ENCODE measurements at places on chromosomes 16 and 17.
A peak's percentile ranks its signal among the peaks of the same experiment; 100 is the strongest.

DNA sequence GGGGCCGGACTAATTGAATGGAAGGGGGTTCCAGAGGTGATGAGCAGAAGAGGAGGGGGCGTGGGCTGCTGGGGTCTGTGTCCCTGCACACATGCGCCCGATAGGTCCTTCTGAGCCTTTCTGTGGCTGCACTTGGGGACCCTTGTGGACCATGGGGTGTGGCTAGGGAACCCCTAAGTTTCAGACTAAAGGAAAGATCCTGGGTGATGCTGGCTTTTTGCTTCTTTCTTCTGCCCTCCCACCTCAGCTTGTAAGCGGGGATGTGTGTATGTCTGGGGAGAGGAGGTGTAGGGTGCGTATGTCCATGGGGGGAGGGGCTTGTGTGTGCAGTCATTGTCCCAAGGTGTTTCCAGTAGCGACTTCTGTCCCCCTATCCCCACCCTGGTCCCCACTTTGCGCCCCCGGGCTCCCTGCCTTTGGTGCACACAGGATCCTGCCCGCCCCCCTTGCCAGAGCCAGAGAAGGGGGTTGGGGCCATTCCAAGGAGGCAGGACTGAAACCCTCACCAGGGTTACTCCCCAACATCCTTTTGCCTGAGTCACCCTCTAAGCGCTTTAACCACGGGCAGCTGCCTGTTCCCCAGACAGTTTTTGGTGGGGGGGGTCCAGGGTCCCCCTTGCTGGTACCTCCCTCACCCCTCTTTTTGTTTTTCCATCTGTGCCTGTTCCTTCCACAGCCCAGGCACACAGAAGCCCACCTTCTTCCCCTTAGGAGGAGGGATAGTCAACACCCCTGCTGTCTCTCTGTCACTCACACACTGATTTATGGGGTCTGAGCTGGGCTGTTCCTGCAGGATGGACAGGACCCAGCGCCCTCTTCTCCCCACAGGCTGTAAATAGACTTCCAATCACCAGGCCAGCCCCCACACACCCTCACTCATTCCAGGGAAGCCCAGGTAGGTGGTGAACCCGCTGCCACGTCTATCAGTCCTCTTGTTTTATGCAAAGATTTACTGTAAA lies 83.2 kb downstream of the ARHGAP23 start:
- DNase-seq = no peak

- no peak for DNase-seq
Observed at GRCh38 chr16:12744860-12745259, 58.8 kb downstream of the CPPED1 start.

- DNase-seq = peak; percentile 73
Observed at GRCh38 chr17:80441133-80441578, 26.2 kb downstream of the ENDOV start.

GRCh38 chr16:80893686-80894085 lies 89.3 kb upstream of the CDYL2 start:
- peak; percentile 19 for DNase-seq

- DNase-seq = no peak
Observed at GRCh38 chr17:35019386-35020179, 39.3 kb downstream of the LIG3 start.

DNA sequence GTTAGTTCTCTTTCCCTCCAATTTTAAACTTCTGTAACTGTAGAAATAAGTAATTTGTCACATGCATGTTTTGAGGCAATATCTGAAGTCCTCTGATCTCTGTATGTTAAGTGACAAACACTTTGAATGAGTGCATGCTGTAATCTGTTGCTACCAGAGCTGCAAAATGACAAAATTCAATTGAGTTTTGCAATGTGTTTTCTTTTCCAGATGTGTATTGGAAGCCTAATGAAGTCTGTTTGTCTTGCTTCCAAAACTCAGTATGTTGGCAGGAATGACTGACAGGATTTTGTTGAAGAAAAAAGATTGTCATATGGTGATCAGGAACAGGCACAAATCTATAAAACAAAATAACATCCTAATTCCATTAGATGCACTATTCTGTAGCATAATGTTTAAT lies 561.6 kb upstream of the CDH8 start:
- no peak for DNase-seq

DNA sequence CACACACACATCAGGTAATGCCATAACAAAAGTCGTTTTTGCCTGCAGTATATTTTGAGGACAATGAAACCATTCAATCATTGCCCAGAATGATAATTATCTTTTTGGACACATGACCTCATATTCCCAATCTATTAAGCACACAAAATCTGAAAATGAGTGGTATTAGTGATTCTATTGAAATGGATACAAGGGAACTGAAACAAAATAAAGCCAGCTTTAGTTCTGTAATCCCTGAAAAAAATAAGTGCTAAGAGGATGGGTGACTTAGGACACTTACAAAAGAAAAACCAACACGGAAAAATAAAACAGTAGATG lies 128.3 kb upstream of the MAF start:
- DNase-seq = no peak

- DNase-seq = peak; percentile 95
Observed at GRCh38 chr17:29591737-29592608, 959 bp upstream of the ANKRD13B start.
